Esophagus squamous epithelium (tissue), 5 donors: ENCODE measurements at places on chromosomes 3 and 15.

GRCh38 chr3:58107597-58107996 is 99.4 kb downstream of the FLNB start:
- no peak for DNase-seq

DNA sequence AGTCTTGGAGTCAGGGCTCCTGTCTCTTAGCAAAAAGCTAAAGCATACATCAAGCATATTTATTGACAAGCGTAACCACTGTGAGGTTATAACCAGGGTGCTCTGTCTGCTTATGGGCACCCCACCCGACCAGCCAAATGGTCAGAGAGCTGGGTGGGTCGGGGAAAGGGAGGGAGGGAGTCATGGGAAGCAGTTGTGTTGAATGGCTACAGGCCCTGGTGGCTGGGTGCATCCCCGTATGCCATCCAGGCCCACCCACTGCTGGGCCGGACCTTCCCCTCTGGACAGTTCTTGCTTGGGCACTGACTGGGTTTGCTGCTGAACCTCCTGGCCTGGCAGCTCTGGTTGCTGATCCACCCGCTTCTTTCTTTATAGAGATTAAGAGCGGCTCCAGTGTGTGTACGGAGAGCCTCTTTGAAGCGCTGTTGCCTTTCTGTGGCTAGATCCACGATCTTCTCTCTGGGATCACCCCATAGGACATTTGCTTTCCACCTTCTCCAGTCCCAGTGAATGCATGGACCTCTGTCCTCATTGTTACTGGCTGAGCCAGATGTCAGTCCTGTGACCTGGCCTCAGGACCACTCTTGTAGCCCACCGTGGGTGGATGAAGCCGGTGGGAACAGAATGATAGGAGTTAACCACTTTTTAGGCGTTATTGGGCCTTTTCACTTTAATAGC is 59.6 kb downstream of the SMAD3 start:
- DNase-seq, result no peak

DNA sequence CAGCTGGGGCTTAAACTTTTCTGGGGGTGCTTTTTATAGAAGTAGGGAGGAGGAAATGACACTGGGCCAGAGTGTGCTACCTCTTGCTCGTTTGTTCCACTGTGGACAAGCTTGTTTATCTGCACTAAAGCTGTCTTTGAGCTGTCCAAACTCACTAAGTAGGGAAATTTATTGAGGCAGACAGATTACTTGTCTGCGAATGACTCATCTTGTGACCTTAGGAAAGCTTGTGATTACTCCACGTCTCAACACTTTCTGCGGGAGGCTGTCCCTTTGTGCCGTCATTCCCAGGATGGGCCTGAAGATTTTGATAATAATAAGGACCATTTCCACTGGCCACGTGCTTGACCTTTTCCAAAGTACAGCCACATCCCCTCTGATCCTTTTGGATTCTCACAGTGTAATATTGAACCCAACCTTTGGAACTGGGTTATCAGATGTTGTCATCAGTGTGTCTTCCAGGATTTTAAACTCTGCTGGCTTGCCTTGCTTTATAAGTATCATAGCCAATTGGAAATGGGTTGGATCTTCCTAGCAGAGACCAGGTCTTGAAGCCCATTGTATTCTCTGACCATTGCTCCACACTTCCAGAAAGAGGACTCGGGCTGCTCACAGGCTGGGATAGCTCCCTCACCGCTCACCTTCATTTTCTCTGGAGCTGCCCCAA is 84.7 kb downstream of the AGBL1 start:
- no peak for DNase-seq

GRCh38 chr3:31659246-31659645 is 126.5 kb downstream of the STT3B start:
- DNase-seq, result no peak

DNA sequence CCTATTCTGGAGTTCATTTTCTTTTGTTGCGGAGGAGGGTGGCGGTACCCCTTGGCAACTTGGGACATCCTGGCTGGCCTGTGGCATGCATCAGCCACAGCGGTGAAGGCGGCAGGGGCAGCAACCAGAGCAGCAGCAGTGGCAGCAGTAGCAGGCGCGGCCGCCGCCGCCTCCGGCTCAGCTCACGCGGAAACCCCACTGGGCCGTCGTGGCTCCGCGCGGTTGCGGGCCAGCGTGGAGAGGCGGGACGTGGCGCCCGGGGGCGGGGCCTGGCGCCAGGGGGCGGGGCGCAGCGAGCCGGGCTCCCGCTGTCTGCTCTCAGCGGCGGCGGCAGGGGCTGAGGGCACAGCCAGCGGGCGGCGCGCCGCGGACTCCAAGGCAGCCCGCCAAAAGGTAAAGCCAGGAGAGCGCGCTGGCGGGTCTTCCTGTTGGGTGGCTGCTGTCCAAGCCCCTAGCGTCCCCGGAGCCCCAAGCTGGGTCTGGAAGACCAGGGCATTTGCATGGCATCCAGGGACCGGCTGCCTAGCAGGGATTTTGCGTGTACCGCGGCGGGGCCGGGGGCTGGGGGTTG is 334.4 kb upstream of the THRB start:
- no peak for DNase-seq

DNA sequence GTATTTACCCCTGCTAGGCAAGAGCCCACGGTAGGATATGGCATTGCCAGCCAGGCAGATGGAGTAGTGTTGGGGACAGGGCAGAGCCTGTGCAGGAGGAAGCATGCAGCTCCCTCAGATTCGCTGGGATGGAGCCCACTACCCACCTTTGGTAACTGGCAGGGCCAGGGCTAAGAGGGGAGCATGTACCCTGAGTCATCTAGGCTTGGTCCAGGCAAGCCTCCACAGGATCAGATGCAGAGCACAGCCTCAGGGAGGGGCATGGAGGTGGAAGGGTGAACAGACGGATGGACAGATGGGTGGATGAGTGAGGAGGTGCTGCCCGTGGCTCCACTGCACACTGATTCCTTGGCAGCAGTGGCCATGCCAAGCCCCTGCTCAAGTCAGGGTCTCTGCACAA is 33.0 kb downstream of the IL20RB start:
- DNase-seq, result no peak

DNA sequence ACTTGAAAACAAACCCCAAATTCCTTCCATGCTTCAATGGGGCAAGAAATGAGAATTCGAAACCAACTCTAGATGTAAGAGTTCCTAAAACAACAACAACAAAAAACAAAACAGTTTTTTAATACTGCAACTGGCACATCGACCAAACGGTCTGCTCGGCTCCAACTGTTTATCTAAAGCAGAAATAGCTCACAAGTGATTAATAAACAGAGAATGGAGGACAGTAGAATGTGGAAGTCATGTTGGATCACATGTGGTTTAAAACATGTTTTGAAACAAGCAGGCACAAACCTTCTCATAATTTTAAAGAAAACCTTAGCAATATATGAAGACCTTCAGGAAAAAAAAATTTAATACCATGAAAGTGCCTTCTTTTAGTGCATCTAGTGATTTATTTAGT is 55.1 kb downstream of the SETMAR start:
- no peak for DNase-seq

DNA sequence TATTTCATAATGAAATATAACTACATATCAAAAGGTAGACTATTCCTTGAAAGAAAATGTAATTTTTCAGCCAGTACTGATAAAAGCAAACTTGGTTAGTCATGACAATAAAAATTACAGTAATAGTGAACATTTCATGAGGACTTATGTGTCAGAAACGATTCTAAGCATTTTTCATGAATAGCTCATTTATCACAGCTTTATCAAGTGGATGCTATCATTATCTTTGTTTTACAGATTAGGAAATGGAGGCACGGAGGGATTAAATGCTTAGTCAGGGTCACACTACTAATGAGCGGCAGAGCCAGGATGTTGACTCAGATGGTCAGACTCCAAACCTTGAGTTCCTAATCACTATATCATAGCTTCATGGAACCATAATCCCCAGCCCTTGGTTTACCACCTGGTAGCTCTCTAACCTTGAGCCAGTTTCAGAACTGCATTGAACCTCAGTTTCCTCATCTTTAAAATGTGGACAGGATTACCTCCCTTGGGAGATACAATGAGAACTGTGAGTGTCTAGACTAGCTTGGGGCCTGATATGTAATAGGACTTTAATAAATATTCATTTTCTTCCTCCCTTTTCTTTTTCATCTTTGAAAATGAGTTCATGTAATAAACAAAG is 85.4 kb downstream of the TNIK start:
- no peak for DNase-seq

GRCh38 chr3:178382449-178383061 is 153.7 kb upstream of the KCNMB2 start:
- DNase-seq, result no peak

DNA sequence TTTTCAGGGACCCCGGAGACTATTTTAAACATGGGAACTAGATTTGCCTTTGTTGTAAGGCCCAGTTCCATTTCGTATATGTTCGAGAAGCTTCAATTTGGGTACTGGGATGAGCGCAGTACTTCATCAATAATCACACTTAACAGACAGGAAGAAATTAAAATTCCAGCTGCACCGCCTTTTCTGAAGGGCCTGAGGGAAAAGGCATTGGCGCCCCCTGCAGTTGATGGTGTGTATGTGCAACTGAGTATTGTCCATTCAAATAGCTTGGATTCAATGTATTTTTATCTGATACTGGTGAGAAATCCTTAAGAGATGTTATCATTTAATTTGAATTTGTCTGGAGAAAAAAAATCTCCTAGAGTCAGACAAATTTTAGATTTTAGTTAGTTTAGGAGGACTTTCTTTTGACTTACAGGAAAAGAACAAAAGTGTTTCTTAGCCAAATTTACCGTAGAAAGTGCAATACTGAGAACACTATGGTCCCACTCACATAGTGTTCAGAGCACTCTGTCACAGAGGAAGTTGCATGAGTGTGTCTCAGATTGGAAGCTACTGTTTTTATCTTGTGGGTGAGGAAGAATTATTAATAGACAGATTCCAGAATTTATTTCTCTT is 5.4 kb upstream of the ALDH1A2 start:
- no peak for DNase-seq

GRCh38 chr15:96804754-96805153 is 474.3 kb downstream of the NR2F2 start:
- no peak for DNase-seq

DNA sequence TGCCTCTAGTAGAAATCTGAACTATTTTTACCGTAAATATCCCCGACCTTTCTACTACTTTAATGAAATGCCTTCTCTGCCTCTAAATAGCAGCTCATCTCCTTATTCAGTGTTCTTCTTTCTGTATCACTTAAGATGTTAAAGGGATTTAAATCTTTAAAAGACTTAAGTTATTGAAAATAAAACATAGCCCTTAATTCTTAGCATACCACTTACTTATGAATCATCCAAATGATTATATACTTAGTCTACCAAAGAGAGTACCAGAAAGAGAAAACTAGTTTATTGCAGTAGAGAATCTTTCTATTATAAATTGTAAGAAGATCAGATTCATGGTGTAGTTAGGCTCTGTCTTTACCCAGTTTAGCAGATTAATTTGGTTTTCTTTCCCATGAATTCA is 802.0 kb downstream of the TBL1XR1 start:
- DNase-seq, result no peak

DNA sequence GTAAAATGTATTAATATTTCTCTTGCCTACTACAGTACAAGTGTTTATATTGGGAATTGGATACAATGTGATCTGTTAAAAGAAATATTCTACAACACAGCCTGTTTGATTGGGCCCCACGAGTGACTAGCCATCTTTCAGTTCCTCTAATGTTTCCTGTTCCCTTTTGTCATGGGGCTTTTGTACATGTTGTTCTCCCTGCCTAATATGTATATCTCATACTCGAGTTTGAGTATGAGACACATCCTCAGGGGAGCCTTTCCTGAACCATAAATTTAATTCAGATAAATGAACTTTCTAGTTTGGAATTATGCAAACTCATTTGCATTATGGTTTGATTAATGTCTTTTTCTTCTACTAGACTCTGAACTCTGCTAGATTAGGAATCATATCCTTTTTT is 65.5 kb downstream of the MEF2A start:
- no peak for DNase-seq

DNA sequence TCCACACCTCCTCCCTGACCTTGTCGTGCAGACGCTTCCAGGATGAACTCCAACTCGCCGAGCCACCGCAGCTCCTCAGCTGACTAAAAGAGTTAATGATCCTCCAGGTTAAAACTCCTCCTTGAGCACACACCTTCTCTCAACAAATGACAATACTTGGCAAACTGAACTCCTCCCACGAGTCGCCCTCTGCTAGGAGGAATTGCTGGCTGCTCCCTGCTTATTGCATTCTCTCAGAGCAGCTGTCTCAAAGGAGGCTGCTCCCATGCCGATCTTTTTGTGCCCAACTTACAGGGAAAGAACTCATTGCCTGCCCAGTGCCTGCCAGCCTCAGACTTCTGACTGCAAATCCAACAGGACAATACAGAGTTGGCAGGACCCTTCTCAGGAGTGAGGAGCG is at the start of gene ATP13A4:
Gene ATP13A4 (minus strand): TSS at position 85 of the 400 bp plus-strand sequence. CDS start 96 bp downstream, outside the sequence.
- DNase-seq, result no peak

DNA sequence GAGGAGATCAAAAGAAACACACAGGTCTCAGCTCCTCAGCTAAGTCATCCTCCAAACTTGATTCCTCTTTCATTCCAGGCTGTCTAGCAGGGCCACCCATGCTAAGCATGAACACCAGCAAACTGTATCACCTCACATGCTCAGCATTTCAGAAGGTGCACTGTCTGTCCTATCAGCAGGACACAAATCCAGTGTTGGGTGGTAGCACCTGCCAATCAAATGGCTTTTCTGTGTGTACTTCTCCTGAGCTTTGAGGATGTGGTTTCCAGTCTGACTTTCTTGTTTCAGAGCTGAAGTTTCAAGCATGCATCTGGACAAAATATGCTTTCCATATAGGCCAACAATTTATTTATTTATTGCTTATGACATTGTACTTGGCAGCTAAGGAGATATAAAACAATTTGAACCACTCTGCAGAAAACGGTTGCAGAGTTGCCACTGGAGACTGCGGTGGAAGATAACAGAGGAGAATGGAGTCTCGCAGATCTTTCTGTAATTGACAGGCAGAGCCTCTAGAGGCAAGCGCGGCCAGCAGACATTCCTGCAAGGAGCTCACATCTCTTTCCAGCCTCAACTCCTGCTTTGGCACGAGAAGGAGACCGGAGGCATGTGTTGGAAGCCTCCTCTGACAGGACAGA is 167.1 kb upstream of the WNT5A start:
- DNase-seq, result no peak

DNA sequence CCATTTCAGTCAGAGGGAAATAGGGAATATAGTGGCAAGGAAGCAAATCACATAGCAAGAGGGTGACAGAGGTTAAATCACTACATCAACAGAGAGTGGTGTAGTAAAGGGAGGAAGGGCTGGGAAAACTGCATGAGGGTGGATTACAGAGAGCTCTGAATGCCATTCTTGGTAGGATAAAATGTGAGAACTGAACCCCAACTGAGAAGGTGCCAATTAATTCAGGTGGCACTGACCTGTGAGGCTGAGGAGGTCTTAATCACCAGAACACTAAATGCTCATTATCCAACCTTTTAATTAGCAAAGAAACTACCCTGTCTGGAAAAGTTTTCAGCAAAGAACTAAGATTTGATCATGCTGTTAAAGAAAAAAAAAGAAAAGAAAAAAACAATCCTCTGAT is 202.7 kb downstream of the LRRN1 start:
- DNase-seq, result no peak

- no peak for DNase-seq
These were observed 1.9 kb upstream of the BCL2A1 start for GRCh38 chr15:79972863-79973262.

DNA sequence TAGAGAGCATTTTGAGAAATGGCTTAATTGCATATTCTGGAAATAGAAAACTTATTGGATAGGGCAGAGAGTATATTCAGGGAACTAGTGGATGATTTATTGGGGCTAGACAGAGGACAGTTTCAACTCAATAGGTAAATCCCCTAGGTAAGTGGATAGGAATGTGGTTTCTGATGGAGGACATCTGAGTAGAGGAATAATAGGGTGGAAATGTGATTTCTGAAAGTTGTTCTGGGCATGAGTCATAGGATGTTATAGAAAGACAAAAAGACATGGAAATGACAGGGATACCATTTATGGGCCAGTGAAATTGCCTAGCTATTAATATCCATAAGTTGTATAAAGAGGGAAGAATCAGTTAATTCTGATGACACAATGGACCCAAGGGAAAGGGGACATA is 563.3 kb upstream of the GOLIM4 start:
- DNase-seq, result no peak
